Hair follicular keratinocyte (primary cell): ENCODE measurements at places on chromosomes 16 and 17. TPM values are rescaled to one million over a fixed set of nuclear protein-coding genes. Genes with fewer than 3 reads are reported as not detected.

PSMB10 gene
- total RNA-seq: 28.8 and 33.7 TPM in 2 replicates

MMP28 gene
- 42.0 and 61.6 TPM in 2 replicates for total RNA-seq

PRCD gene
- 0.84 and 1.4 TPM in 2 replicates for total RNA-seq

CLEC18A gene
- 0.08 and 0.16 TPM in 2 replicates for total RNA-seq

DRC3 gene
- total RNA-seq: 0.15 and 0.55 TPM in 2 replicates

ZNF689 gene
- total RNA-seq: 4.9 and 5.8 TPM in 2 replicates
